Stimulated activated CD8-positive, alpha-beta memory T cell treated with anti-CD3 and anti-CD28 coated beads, Interleukin-2, amount 100 ng/mL, for 48 hours (primary cell): ENCODE measurements at places on chromosomes 16 and 17.

DNA sequence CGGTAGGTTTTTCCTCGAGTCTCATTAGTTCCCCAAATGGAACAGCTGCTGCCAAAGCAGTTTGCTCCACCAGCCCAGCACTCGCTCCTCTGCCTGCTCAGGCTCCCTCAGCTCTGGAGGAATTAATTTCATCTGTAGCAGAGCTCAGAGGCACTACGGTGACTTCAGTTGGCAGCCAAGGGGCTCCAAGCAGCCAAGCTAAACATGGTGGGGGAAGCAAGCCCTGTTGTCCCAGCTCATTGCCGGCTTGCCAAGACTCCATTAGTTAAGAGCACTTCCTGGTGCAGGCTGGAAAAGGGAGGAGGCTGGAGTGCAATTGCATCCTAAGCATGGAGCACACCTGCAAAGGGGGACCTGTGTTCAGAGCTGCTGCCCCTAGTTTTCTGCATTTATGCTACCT is 78.7 kb upstream of the GPRC5B start:
- no peak for DNase-seq

DNA sequence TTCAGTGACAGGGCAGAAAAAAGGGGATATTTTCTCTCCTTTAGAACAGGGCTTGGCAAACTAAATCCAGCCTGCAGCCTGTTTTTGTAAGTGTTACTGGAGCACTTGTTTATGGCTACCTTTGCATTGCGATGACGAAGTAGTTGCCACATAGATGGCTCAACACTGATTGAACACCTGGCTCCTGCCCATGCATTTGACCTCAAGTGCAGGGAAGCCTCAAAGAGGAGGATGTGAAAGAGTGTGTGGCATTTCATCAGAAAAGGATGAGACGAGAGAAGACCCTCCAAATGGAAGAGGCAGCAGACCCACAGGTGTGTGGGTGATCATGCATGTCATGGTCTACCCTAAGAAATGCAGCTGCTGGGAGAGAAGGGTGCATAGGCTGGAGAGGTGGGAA is 32.7 kb upstream of the IRX5 start:
- no peak for DNase-seq

DNA sequence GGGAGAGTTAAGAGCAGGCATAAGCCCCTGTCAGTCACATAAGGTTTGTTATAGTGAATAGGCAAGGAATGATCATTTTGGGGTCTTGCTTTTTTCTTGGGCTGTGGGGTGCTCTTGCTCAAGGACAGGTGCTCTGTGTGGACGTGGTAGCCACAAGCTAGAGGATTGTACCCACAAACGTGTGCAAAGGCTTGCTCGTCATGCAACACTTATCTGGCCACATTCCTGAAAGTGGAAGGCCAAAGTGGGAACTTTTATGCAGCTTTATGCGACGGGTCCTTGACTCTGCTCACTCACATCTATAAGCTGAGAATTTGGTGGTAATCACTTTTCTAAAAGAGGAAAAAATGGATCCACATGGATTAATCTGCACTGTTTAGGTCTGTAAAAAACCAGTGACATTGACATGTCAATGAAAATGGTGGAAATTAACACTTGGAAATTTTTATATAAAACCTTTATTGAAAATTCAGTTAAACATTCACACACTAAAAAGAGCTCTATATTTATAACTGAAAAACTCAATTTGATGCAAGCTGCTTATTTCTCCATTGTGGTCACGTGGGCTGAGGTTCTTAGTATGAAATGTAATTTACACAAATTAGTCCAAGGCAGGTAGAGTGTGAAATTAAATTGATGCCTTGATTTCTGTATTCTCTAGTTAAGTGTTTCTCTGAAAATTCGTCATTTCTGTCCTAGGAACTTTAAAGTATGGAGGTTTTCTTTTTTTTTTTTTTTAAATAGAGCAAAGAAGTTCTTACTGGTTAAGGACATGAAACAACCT is 162.3 kb downstream of the MSI2 start:
- DNase-seq = no peak

DNA sequence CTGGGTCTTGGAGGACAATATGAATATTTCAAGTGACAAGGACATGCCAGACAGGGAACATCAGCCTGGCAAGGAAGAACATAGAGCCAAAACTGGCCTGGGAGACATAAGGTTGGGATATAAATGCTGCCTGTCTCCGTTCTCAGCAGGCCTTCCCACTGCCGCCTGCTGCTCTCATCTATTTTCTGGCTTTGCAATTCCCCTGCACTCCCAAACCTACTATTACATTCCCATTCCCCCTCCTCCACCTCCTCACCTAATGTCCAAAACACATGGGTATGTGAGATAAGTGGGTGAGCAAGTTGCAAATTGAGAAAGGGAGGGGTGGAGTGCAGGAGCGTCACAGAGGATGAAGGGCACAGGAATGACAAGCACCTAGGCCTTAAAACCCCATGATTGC is 244.3 kb upstream of the CDH8 start:
- no peak for DNase-seq

DNA sequence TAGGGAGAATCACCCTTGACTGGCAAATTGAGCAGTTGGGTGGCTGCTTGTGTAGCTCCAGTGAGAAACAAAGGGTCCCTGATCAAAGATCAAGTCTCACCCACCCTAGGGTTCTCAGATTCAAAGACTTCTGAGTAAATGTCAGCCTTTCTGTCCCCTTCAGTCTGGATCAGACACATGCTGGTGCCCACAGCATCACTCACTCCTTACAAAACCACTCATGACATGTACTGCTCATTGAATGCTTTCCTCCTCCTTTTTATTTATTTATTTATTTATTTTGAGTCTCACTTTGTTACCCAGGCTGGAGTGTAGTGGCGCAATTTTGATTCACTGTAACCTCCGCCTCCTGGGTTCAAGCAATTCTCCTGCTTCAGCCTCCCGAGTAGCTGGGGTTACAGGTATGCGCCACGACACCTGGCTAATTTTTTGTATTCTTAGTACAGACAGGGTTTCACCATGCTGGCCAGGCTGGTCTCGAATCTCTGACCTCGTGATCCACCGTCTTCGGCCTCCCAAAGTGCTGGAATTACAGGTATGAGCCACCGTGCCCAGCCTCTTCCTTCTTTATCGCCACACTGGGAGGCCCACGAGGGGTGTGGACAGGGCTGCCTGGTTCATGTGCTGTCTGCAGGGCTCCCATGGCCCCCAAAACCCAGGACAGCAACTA is 462.0 kb upstream of the MAF start:
- no peak for DNase-seq

- no peak for DNase-seq
These were observed 17.4 kb downstream of the IST1 start for GRCh38 chr16:71912534-71913275.

DNA sequence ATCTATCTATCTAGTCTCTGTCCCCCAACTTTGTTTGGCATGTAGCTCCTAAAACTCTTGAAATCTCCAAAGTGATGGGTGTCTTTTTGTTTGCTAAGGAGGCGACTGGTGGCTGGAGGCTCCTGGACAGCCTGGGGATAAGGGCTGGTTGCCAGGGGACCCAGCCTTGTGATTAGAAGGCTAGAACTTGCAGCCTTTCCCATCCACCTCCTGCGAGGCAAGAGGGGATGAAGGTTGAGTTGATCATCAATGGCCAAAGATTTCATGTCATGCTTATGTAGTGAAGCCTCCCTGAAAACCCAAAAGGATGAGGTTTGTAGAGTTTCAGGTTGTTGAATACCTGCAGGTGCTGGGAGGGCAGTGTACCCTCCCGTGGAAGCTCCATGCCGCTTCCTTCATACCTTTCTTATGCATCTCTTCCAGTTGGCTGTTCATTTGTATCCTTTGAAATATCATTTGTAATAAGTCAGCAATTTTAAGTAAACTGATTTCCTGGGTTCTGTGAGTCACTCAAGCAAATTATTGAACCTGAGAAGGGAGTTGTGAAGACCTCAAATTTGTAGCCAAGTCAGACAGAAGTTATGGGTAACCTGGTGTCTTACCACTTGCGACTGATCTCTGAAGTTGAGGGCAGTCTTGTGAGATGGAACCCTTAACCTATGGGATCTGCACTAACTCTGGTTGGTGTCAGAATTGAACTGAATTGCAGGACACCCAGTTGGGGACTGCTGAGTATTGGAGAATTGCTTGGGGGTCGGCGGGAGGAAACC is 202.4 kb downstream of the SEC14L1 start:
- DNase-seq = no peak

DNA sequence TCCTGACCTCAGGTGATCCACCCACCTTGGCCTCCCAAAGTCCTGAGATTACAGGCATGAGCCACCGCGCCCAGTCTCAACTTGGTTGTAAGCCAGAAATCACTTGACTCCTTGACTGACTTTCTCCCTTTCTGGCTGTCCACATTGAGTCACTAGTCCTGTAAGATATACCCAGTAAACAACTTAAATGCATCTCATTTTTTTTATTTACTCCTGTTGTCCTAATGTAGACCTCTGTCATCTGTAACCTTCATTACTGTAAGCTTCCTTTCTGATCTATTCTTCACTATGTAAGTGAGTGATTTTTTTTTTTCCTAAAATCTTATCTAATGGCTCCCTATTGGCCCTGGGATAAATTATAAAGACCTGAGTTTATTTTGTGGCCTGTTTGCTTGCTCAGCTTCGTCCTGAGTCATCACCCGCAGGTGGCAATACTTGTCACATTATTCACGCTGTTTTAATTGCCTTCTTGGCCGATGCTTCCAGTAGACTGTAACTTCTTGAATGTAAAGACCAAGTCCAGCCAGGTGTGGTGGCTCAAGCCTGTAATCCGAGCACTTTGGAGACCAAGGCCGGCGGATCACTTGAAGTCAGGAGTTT is 41.0 kb downstream of the PAFAH1B1 start:
- no peak for DNase-seq

GRCh38 chr16:58661199-58661830 is 23.3 kb downstream of the SLC38A7 start:
- DNase-seq = no peak

DNA sequence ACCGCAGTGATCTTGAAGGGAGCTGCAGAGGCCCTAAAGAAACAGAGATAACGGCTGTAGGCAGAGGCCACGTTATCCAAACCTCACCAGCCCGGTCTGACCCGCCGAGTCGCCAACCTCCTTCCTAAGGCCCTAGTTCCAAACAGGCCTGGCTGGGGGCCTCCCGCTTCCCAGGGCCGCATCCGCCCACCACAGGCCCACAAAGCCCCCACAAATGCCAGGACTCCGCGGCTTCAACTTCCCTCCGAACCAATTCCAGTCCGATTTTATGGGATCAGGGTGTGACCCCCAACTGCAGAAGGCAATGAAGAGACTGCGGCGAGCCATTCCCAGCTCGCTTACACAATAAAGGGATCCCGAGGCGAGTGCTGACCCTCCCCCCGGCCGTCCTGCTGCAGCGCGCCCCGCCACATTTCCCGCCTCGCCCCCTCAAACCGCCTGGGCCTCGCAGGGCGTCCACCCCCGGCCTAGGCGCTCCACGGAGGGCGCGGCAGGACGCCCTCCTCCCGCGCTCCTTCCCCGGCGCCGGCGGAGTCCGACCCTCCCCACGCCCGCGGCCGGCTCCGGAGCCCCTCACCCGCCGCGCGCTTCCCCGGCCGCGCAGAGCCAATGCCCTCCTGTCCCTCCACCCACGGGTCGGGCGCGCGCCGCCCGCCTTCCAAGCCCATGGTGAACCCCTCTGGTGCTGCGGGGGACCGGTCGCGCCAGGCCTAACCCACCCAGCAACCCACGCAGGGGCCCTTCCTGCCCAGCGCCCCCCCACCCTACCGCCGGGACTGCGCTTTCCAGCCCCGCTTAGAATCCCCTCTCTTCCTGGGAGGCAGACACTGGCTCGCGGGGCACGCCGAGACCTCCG is 926 bp downstream of the MYH10 start:
- DNase-seq = no peak
